ENCODE measurements at places on chromosomes 2 and 18.

- DNase-seq, result no peak
Measured at GRCh38 chr18:6363216-6363615, 51.5 kb downstream of the L3MBTL4 start.

DNA sequence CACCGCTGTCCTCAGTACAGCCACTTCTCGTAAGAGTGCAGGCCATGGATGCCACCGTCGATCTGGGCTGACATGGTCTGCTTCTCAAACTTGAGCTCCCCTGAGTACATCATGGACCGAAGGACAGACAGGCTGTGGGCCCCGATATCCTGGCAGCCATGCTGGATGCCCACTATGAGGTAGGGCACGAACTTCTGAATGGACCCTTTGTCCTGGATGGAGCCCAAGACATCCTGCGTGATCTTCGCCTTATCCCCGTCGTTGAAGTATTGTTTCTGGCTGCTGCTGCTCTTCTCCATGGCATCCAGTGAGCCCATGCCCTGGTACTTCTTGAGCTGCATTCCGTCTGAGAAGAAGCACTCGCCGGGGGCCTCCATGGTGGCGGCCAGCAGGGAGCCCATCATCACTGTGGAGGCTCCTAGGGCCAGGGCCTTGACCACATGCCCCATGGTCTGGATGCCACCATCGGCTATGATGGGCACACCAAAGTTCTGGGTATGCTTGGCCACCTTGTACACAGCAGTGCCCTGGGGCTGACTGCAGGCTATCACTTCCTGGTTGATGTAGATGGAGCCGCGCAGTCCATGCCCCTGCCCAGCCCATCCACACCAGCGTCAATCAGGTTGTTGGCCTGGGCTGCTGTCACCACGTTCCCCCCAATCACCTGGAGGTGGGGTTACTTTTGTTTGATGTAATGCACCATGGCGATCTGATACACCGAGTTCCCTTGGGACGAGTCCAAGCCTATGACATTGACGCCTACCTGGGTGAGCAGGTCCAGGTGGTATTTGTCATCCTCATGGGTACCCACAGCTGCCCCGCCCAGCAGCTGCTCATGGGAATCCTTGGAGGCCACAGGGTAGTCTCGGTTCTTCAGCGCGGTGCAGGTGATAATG, 21.8 kb downstream of the CFLAR start:
- DNase-seq, result no peak

DNA sequence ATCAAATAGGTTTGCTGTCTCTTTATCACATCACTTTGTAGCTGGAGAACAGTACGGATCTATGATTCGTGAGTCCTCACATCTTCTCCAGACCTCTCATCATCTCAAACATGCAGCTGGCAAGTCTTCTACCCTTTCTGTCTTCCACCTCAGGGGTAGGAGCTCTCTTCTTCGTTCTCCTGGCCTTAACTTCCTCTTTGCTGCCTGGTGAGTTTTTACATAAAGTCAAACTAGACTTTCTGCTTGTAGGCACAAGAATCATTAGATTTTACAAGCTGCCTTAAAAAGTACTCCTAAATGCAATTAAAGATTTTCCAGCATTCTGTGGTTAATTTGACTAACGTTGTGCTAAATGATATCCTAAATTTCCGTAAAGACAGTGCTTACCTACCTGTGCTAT, 43.7 kb upstream of the TANK start:
- DNase-seq, result no peak

DNA sequence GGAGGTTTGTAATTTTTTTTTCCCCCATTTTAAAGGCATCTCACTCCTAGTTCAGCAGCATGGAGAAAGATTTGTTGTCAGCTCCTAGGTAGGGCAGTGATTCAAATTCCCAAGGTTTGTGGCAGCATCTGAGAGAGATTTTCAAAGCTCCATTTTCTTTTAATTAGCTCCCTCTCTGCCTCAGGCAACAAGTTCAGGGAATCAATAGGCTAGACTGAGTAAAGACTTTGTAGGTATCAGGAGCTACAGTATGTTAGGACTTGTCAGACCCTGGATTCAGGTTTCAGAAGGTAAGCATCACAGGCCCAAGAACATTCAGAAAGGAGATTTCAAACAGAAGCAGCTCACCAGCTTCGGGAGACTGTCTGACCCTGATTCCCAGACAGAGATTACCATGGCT, 273.3 kb upstream of the ERBB4 start:
- DNase-seq, result no peak

GRCh38 chr2:54708584-54709335, 14.7 kb upstream of the EML6 start:
- DNase-seq, result no peak

Data from anterior cingulate cortex (tissue), 58 donors.